ENCODE measurements at places on chromosomes 5 and 9.

- no peak for DNase-seq
Measured at GRCh38 chr5:81572201-81572600, 178.3 kb upstream of the ACOT12 start.

GRCh38 chr5:119330367-119331183 is 25.2 kb upstream of the TNFAIP8 start:
- no peak for DNase-seq

DNA sequence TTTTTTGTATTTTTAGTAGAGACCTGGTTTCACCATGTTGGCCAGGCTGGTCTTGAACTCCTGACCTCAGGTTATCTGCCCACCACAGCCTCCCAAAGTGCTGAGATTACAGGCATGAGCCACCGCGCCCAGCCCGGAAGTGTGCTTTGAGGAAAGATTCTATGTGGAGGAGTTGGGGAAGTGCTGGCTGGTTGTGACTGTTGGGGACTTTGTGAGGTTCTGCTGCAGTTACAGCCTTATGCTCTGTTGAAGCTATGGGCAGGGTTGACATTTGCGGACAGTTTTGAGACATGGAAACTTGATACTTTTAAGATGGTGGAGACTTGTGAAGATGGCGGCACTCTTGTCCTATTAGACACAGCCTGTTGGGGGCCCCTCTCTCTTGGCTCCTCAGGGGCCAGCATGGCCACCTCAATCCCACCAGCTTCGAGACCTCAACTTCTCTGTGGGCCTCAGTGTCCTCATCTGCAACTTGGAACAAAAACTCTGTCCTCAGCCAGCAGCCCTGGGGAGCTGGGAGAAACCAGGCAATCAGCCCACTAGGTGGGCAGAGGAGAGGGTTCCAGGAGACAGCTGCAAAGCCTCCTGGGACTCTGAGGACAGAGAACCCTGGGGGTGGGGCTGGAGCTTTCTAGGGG is 24.9 kb downstream of the C9orf50 start:
- DNase-seq = no peak

DNA sequence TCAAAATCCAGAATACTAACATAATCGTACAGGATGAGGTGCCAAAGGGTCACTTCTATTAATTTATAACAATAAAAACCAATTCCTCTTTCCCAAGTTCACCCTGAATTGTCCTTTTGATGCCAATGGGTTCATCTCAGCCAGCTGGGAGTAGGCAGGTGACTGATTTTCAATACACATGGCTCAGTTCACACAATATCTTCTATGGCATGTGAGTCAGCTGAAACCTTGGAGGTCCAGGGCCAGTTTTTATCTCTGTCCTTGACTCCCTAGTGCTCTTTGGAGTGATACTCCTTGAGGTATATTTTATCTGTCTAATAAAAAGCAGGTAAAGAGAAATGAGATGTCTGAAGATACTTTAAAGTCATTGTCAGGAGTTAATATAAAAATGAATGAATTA is 186.6 kb downstream of the SMC2 start:
- DNase-seq = no peak

DNA sequence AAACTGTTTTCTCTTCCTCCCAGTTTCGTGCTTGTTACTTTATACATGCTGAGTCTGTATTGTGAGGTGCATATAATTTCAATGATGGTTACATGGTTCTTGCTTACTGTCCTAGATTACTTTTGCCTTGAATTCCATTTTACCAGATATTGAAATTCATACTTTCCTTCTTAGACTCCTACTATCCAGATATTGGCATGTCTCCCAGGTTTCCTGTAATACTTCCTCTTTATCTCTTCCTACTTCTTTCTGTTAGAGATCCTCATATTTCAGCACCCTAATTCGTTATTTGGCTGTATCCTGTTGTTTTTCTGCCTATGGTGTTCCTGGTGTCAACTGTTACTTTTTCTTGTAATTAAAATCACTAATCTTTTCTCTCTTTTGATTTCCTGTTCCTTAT is 522.1 kb downstream of the CCDC171 start:
- no peak for DNase-seq

Data from esophagus squamous epithelium (tissue), 5 donors.